ENCODE measurements at places on chromosomes 1 and 21.

DNA sequence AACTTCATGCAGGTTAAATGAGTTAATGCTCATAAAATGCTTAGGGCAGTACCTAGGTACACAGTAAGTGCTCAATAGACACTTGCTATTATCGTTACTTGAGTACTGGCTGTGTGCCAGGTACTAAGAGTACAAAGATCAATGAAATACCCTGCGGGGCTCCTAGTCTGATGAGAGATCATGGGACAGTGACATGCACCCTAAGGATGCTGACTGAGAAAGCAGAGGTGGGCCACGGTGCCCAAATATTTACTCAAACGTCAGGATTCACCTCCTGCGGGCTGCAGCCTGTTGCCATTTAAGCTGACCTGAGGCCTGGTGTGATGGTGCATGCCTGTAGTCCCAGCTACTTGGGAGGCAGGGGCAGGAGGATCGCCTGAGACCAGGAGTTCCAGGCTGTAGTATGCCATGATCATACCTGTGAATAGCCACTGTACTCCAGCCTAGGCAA, 19.8 kb upstream of the LUZP1 start:
- no peak for DNase-seq

GRCh38 chr1:233518344-233518743, 95.6 kb upstream of the KCNK1 start:
- DNase-seq: peak; percentile 58

DNA sequence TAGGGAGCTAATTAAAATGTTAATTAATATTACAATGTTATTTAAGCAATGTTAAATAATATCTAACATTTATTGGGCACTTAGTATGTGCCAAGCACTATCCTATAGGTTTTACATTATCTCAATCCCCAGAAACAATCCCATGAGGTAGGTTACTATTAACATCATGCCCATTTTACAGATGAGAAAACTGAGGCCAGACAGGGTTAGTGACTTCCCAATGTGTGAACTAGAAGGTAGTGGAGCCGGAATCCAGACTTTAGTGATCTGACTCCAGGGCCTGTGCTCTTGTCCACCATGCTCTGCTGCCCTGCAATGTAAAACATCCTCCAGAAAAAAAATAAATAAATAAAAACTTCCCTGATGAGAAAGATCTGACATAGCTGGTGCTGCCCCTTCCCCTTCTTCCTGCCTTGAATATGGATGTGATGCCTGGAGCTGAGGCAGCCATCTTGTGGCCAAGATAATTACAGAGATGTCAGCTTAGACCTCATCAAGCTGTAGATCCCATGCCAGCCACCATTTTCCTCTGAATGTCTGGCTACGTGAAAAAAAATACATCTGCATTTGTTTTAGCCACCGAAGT, 7.6 kb upstream of the CELA2A start:
- no peak for DNase-seq

DNA sequence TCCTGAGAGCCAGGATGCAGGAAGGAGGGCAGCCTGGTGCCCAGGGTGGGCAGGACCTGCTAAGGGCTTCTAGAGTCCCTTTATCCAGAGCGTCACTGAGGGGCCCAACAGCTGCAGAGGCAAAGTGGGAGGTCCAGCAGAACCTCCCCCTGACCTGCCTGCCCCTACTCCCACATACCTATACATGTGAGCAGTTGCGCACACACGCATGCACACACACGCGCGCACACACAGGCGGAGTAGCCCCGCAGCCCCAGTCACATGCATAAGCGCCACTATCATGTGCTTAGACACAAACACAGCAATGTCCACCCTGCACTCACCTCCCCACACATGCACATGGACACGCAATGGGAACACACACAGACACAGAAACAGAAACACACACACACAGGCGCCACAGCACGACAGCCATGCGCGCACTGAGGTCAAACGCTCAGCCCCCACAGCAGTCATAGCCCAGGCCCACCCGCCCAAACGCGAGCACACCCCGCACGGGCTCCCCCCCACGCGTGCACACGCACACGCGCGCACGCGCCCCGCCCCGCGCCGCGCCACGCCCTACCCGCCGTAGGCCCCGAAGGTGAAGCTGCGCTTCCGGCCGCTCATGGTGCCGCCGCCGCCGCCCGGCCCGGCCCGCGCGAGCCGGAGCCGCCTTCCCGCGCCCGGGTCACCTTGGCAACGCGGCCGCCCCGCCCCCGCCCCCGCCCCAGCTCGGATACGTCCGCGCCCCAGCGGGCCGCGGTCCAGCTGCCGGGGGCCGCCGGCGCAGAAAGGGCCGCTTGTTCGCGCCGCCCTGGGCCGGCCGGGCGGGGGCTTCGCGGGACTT, 17.7 kb downstream of the RAP1GAP start:
- peak; percentile 44 for DNase-seq

GRCh38 chr1:93322349-93322748, 23.4 kb upstream of the DR1 start:
- no peak for DNase-seq

DNA sequence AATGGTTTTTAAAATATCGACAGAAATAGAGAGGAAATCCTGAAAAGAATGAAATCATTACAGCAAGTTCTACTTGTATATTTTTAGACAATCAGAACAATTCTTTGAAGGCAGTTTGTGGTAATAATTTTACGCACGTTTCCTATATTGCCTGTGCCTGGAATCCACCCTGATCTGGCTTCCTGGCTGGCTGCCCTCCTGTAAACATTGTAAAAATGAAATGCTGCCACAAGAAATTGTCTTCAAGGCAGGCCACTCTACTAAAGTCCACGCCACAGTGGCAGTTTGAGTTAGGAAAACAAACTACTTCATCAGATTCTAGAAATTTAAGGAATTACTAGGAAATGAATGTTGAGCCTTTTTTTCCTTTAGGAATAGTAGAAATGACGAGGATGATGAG, 454.5 kb upstream of the NR5A2 start:
- no peak for DNase-seq

DNA sequence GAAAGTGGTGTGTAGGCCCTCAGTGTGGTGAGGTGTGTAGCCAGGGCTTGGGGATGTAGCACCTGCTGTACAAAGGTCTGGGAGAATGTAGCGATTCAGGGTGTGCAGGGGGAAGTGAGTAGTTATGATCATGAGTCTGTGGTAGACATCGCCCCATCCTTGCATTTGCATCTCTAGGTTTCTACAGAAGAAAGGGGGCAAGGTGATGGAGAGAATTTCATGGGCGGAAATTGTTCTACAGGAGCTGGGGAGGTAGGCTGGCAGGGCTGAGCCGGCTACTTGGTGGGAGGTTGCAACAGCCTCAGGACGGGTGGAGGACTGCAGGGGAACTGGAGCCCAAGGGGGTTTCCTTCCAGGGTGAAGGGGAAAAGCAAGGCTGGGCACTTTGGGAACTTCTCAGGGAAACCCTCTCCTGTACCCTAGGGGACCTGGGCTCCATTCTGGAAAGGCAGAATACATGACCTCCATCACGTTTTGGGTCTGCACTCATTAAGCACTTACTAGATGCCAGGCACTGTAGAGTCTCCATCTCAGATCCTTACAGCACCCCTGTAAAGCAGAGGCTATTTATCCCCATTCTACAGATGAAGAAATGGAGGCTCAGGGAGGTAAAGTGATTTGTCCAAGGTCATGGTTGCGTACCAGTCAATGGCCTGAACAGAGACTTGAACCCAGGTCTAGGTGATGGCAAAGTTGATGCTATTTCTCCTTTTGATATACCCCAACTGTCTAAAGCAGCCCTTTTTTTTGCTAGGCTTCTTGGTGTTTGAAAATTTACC, 14.5 kb upstream of the TNFRSF1B start:
- DNase-seq: no peak

- DNase-seq: no peak
These were observed 275.8 kb downstream of the TGFB2 start for GRCh38 chr1:218620956-218621355.

- DNase-seq: no peak
These were observed 4.3 kb downstream of the GJB3 start for GRCh38 chr1:34785231-34785874.

GRCh38 chr1:212364985-212365384, 49.7 kb downstream of the PACC1 start:
- no peak for DNase-seq

DNA sequence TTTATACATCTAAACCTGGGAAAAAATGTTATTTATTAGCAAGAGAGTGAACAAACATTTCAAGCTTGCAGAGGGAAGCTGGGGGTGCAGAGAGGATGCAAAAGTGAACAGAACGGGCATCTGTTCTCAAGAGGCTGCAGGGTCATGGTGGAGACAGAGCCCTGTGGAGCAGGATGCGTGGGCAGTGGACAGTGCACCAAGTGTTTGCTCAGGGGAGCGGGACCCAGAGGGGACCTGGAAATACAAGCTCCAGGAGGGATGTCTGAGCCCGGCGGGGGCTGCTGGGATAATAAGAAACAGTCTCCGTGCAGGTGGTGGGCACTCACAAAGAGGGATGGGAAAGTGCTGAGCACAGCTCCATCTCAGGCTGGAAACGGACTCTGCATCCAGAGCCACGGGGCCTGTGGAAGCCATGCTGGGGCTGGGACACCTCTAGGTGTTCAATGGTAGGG, 105.3 kb upstream of the SLC45A1 start:
- no peak for DNase-seq

DNA sequence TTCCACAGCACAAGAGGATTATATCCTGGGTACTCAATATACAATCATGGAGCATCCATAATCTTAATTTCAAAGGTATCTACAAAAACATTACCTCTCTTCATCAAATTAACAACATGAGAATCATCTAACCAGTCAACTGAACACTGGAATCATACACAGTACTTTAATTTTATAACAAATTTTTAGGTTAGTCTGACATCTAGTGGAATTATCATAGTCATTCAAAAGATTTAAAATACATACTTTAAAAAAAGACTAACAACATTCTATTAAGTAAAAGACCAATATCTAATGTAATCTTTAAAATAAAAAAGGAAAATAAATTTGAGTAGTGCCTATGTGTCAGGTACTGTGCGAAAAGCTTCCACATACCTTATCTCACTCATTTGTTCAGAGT, 16.8 kb upstream of the SH3GLB1 start:
- DNase-seq: no peak

GRCh38 chr1:86542631-86543030, 4.2 kb upstream of the CLCA4 start:
- no peak for DNase-seq

DNA sequence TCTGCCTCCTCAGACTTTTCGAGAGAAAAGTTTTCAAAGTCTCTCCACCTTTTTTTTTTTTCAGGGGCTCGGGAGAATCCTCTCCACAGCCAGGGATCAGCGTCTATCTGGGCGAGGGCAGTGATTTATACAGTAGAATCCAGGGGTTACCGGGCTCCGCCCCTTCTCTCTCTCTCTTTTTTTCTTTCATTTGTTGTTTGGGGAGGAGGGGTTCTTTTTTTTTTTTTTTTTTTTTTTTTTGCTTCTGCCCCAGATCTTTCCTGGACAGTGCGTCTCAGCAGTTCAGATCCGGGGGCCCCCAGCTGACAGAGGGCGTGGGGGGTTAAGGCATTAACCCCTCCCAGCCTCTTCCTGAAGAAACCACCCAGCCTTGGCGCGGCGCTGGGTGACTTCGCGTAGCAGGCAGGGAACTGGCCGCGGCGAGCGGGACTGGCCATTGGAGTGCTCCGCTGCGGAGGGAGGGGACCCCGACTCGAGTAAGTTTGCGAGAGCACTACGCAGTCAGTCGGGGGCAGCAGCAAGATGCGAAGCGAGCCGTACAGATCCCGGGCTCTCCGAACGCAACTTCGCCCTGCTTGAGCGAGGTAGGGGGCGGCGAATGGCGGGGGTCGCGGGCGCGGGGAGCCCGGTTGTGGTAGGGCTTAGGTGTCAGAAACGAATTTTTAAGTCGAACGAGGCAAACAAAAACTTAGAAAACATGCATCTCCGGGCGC, at the start of gene S1PR1:
Gene S1PR1, plus strand, starts transcription at position 504 of the 713 bp plus-strand sequence. CDS start 1,966 bp downstream, outside the sequence.
- DNase-seq: peak; percentile 93

GRCh38 chr1:178607718-178608408, 95.0 kb downstream of the TEX35 start:
- DNase-seq: no peak

DNA sequence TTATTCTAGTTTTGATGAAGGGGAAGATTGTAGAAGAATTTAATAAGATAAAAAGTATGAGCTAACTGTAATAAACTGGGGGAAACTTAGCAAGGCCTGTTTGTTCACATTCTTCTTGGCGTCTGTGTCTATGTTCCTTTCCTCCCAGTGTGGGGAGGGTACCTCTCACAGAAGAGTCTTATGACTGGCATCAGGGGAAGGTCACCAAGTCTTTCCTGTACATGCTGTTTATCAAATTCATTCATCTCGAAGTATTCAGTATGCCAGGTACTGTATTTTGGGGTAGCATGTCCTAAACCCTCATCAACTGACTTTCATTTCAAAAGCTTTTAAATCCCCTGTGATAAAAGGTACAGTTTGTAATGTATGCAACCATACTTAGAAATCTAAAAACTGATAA, 78.4 kb downstream of the HS2ST1 start:
- no peak for DNase-seq

DNA sequence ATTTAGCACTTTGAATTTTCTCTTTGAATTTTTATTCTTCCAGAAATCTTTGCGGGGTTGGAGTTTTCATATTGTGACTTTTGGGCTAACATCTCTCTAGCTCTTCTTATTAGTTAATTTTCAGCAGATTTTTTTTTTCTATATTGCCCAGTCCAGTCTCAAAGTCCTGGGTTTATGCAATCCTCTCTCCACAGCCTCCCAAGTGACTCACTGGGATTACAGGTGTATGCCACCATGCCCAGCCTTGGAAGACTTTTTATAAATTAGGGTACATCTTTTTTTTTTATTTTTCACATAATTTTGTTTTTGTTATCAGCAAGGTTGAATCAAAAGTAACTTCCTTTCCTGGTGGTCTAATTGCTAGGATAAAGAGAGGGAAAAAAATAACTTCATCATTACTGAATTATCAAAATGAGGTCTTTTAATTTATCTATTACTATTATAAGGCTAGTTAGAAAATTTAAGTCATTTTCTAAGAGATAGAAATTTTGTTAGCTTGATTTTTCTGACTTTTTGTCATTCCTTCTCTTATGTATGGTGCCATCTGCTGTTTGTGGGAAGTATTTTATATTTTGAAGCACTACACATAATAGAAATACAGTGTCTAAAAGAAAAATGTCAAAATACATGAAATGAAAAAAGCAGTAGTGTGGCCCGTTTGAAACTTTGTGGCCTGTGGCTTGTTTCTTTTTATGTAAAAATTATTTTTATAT, 273.4 kb upstream of the CACYBP start:
- DNase-seq: peak; percentile 8

DNA sequence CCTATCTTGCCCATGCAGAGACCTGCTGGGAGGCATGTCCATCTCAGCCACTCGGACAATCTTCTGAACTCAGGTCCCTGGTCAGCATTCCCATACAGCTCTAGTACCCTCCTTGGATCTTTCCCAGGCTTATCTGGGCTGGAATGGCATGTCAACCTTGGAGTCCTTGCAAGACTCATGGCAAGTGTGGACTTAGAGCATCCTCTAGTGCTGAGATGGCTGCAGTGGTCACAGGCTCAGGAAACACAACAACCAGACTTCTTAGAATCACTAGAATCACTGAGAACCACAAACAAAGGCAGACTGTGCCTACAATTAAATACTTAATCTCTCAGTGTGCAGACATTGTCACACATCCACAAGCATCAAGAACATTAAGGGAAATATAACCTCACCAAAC, 73.1 kb upstream of the TSHB start:
- DNase-seq: no peak

GRCh38 chr1:27539901-27540861, 50.2 kb upstream of the WASF2 start:
- no peak for DNase-seq

Measured in activated CD4-positive, alpha-beta T cell treated with anti-CD3 and anti-CD28 coated beads, Interleukin-2, Interleukin-6, amounts not matched to agents 100 ng/mL and 50 ng/mL, durations not matched to agents 16 hours and 8 hours (primary cell).